Hematopoietic multipotent progenitor cell (in vitro differentiated cells): ENCODE measurements at places on chromosomes 11 and 22.

GRCh38 chr11:111307472-111308108 is 9.2 kb downstream of the POU2AF3 start:
- no peak for DNase-seq

- no peak for DNase-seq
Observed at GRCh38 chr11:92424281-92424680, 199.7 kb downstream of the FAT3 start.

DNA sequence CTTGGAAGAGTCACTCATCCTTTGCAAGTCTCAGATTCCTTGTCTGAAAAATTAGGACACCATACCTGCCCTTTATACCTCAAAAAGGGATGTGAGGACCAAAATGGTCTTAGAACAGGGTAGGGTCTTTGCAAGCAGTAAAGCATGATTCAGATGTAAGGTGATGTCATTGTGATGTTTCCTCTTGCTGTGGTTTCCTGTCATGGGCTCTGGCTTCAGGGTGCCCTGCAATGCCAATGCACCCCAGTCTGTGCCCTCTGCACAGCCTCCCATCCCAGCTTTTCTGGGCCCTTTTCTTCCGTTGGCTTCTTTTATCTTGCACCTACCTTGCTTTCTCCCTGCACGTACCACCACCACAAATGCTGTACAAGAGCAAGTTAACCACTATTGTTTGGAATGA is 87.8 kb upstream of the NNMT start:
- DNase-seq = peak; percentile 35

GRCh38 chr11:44282620-44283019 is 27.3 kb downstream of the ALX4 start:
- no peak for DNase-seq

DNA sequence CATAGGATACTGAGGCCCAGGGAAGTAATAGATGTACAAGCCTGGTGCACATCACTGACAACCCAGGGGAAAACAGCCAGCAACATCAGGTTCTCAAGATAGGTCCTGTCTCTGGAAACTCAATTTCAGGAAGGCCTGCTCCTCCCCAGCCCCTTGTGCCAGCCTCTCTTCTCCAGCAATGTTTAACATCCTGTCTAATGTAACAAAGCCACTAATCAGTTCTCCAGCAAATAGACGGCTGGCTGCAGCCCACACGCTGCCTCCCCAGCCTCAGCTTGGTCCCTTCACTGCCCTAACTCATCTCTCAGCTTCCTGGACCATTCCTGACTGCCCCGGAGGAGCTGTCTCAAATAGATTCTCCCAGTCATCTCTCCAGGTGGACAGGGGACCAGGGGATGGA is 37.8 kb downstream of the RPL27A start:
- no peak for DNase-seq

- no peak for DNase-seq
Observed at GRCh38 chr11:72026090-72026489, 27.4 kb downstream of the IL18BP start.

GRCh38 chr11:30579415-30580175 is 6.6 kb downstream of the MPPED2 start:
- no peak for DNase-seq

DNA sequence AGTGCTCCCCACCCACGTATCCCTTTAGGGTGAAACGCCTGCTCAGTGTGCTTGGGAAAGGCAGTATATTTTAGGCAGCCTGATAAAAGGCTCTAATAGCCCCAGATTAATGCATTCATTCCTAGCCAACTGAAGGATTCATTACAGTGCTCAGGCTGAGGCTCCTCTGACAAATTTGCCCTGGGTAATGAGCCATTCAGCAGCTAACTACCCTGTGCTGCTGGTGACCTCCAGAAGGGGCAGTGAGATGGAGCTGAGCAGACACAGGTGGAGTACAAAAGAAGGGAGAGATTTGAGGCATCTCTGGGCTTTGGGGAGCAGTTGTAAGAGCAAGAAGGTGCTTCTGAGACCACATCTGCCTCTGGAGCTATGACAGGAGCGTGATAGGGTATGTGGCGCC is 817.0 kb downstream of the NTM start:
- DNase-seq = no peak

DNA sequence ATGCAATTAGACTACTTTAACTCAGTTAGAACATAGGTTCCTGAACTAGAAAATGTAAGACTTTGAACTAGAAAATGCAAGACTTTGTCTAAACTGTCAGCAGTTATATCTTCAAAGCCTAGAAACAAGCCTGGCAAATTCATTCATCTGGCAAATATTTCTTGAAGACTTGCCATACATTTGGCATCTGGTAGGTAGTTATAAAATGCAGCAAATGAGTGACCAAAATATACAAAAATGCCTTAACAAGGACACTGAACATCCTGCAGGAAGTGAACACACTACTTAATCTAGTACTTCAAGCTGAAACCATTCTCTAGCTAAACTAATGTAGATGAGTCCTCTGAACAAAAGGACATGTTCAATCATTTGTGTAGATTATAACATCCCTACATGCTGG is 84.7 kb upstream of the SCUBE2 start:
- DNase-seq = no peak

GRCh38 chr11:13761250-13761649 is 92.8 kb downstream of the FAR1 start:
- DNase-seq = no peak

GRCh38 chr11:107218123-107219013 is 200.1 kb upstream of the GUCY1A2 start:
- DNase-seq = no peak

DNA sequence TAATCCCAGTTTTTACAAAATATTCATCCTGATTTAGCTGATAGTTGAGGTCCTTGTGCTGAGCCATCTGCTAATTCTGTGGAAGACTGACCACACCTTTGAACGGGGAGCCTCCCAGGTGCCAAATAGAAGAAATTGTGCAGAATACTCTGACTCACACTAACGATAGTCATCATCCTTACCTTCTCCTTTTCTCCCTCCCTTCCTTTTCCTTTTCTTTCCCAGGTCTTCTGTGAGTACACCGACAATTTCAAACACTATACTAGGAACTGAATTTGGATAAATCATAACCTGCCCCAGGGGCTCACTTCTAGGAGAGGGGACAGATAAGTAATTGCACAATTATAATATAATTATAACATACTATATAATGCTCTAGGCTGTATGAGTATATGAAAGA is 73.1 kb upstream of the CTSC start:
- DNase-seq = no peak

GRCh38 chr22:29503811-29504372 is 23.9 kb downstream of the NEFH start:
- DNase-seq = peak; percentile 51

GRCh38 chr11:5596607-5597201 is at the start of gene TRIM6:
Gene TRIM6, plus strand, starts transcription at chr11:5596637. Its CDS starts 261 bp downstream, at chr11:5596898.
- DNase-seq = no peak

GRCh38 chr11:77088236-77089003 is 14.2 kb upstream of the OMP start:
- no peak for DNase-seq

DNA sequence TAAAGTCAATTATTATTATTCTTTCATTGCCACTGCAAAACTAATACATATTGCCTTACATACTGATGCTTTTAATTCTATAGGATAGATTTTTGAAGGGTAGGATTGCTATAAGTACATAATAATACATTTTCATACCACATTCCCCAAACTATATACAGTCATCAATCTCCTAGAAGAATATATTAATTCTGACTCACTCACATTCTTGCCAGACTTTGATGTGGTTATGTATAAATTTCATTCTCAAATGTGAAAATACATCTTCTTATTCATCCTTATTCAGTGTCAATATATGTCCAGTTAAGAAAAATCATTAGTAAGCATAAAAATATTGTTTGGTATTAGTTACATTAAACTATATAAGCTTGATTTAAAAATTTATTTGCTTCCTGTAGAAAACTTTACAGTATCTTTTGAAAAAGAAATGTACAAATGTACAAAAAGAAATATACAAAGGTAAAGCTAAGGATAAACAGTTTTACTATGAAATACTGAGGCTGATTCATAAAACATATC is 458.8 kb upstream of the CNTN5 start:
- no peak for DNase-seq

DNA sequence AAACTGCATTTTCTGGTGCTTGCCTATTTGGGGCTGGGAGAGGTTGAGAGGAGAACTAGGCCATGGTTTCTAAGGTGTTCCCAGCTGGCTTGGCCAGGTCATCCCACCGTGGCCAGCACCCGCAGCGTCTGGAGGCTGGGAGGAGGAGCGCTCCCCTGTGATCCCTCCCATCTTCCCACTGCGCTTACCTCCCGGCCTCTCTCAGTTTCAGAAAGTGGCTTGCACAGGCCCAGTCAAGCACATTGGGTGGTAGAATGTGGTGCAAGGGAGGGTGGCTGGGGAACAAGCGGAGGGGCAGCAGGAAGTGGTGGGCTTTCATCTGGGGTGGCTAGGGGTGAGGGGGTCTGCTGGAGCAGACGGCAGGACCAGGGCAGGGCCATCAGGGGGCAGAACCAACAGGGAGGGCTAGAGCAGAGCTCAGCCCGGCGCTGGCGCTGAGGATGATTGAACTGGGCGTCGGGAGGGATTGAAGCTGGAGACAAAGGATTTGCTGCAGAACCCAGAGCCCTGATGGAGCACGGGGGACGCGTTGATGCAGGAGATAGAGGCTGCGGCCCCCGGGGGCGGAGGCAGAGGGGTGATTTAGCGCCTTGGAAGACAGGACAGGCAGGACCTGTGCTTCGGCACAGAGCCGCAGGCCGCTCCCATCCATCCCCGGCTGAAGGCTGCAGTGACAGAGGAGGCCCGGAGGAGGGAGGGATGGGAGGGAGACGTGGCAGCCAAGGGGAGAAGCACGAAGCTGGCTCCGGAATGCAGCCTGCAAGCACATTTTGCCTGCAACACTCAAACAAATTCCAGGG is 76.0 kb downstream of the TRIM29 start:
- DNase-seq = no peak

- no peak for DNase-seq
Observed at GRCh38 chr11:26011474-26011873, 320.5 kb upstream of the ANO3 start.

DNA sequence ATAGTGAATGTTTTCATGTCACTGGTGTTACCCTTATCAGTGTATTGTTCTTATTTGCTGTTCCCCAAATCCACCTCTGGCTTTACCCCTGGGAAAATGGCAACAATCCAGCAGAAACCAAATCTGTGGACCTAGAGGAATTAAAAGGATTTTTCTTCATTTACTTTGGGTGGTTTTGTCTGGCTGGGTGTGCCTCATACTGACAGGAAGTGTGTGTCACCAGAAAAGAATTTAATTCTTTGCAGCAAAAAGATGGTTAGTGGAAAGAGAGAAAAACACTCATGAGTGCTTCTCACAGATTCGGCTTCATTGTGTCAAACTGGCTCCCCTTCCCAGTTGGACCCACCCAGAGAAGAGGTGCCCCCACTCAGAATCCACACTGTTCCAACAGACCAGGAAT is 38.9 kb downstream of the FZD4 start:
- no peak for DNase-seq

- no peak for DNase-seq
Observed at GRCh38 chr11:64357904-64358535, 942 bp upstream of the RPS6KA4 start.

DNA sequence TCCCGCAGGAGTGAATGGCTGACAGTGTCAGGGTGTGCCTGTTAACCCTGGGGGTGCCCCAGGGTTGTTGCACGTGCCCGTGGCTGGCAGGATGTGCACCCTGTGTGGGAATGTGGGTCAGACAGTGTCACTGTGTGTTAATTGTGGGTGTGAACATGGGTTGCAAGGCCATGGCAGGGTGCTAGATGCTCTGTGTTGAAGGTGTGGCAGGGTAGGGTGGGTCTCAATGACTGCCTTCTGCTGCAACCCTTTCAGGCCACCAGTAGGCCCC is 8.3 kb downstream of the RIN1 start:
- no peak for DNase-seq

DNA sequence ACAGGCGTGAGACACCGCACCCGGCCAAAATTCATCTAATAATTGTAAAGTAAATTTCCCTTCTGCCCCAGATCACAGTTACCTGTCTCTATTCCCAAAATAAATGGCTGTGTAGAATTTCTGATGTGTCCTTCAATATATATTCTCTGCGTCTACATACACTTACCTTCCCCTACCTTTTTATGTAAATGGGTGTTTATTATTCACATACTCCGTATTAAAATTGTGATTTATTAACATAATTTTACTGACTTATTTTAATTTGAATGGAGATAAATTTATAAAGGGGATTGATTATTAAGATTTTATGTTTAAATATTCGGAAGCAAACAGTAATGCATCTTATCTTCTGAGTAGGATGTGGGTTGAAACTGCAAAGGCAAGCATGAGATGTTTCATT is 16.4 kb upstream of the ZNF280A start:
- DNase-seq = no peak

- no peak for DNase-seq
Observed at GRCh38 chr11:65454311-65454695, 31.7 kb downstream of the NEAT1 start.

GRCh38 chr11:19633276-19633675 is 79.4 kb upstream of the NAV2 start:
- no peak for DNase-seq

GRCh38 chr22:29917052-29917902 is 34.3 kb downstream of the MTMR3 start:
- DNase-seq = no peak

DNA sequence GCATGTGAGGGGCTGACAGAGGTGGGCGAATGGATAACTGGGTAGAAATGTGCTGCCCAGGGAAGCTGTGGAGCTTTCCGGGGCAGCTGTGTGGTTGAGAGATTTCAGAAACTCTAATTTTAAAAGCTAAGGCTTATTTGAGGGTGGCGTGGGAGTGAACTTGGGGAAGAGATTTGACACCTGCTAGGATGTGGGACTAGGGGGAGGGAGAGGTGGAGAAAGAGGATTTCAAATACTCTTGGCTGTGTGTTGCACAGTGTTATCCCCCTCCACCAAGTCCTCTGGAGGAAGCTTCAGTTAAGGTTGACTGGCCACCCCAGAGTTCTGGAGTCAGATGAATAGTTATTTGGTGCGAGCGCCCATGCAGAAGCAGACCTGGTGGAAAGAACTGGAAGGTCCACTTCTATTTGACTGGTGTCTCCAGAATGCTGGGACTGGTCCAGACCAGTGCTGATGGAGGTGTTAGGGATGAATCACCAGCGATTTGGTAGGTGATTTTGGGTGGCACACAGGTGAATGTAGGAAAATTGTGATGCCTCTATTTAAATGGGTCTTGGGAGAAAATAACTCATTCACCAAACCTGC is 72.8 kb upstream of the ALX4 start:
- no peak for DNase-seq

DNA sequence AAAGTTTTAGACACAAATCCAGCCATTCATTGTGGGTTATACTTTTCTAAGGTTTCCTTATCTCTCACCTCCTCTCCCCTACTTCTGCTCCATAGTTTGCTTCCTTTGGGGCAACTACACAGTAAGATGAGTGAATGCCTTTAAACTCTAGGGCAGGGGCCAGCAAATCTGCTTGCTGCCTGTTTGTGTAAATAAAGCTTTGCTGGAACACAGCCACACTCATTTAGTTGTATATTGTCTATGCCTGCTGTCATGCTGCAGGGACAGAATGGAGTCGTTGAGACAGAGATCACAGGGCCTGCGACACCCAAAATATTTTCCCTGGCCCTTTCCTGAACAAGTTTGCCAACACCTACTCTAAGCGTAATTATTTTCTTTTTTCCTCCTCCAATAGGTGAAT is 58.7 kb downstream of the TECTA start:
- no peak for DNase-seq

- DNase-seq = no peak
Observed at GRCh38 chr22:32338757-32339156, 18.9 kb upstream of the RFPL3 start.

GRCh38 chr11:105719073-105719822 is 109.4 kb downstream of the GRIA4 start:
- no peak for DNase-seq

- no peak for DNase-seq
Observed at GRCh38 chr22:50318698-50319411, 8.0 kb downstream of the DENND6B start.

GRCh38 chr11:34214961-34215805 is 109.8 kb downstream of the NAT10 start:
- no peak for DNase-seq
